ENCODE measurements at places on chromosomes 7 and 10.

GRCh38 chr10:28777911-28778310 is 100.6 kb downstream of the BAMBI start:
- no peak for DNase-seq

DNA sequence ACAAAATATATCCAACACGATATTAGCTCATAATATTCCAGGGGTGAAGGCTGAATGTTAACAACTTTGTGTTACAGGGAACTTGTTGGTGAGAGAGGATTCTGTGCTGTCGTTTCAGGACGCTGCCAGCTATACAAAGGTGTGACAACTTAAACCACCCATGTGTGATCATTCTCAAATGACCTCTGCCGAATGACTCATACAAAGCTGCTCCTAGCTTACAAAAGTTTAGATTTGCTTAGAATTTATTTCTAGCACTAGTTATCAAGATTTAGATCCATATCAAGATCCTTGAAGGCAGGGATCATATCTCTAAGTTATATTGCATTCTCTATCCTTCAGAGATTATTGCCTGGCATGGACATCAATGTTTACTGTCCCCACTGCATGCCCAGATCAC is 65.3 kb downstream of the COBL start:
- DNase-seq: no peak

GRCh38 chr10:7388602-7389001 is 22.2 kb downstream of the SFMBT2 start:
- DNase-seq: no peak

DNA sequence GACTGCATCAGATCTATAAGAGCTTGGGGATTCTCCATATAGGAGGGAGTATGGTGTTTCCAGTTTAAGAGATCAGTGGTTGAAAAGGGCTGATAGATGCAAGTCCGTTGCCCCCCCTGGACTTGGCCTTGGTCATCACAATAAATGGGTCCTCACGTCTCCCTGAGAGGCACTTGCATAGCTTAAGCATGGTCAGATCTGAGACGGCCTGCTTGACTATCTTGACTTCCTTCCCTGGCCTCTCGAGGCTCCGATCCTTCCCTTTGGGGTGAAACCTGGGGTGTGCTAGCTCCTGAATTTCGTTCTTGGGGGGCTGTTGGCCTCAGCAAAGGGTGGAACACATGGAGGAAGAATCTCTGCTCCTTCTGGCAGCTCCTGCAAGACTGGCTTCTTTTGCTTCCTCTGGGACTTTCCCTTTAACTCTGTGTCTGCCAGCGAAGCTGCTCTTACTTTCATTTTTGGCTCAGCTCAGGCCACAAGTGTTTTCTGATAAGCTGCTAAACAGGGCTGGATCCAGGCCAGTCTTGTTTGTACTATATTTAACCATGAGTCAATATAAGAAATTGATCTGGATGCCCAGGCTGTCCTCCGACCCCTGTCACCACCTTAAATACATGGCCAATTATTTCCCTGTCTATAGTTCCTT is 11.2 kb upstream of the ZNF485 start:
- DNase-seq: no peak

GRCh38 chr10:129465796-129466702 is 992 bp upstream of the MGMT start:
- DNase-seq: no peak

- DNase-seq: no peak
Measured at GRCh38 chr7:92714280-92714679, 122.1 kb downstream of the CDK6 start.

DNA sequence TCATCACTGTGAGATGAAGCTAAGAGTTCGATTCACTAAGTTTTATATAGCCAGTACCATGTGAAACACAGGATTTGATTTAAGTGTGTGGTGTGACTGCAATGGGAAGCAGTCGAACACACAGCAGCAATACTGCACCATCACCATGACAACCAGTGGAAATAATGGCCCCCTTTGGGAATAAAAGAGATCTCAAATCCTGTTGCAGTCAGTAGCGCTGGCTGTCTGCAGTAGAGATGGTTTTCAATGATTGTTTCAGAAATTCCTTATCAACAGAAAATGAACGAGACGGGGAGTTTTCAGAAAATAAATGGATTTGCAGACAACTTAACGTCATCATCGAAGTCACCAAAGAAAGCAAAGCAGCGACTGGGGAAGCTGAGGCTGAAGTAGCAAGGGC is 91.0 kb downstream of the PTPRE start:
- no peak for DNase-seq

All from HepG2 (cell line).